Lung (tissue), 17 donors: ENCODE measurements at places on chromosomes 1 and 21. TPM values are rescaled to one million over a fixed set of nuclear protein-coding genes. Genes with fewer than 3 reads are reported as not detected.

GRCh38 chr1:110675060-110675791 is 486 bp upstream of the KCNA3 start:
- DNase-seq: no peak
- peaks cover 35% of the 10 kb centered on the region for H3K27me3 ChIP-seq
- H3K4me1 ChIP-seq: peaks cover 5% of the 10 kb centered on the region
- peak overlapping the region; percentile 24 for H3K27ac ChIP-seq

DNA sequence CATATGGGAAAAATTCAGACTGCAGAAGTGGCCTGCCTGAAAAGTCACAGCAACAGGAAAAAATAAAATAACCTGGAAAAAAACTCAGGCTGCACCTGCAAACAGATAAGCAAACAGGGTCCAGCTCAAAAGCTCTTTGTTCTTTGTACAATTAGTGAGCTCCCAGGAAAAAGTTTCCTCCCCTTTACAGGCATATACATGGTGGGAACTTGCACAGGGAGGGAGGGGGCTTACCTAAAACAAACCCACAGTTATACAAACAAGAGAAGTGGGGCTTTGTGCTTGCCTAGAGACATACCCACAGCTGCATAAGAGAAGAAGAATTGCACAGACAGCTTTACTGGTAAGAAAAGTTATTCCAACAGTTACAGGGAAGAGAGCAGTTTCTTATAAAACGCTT is 31.7 kb upstream of the COG2 start:
- no peak overlapping the region for H3K4me3 ChIP-seq
- no peak for DNase-seq
- H3K4me1 ChIP-seq: peaks cover 6% of the 10 kb centered on the region
- H3K27me3 ChIP-seq: no peaks in the 10 kb centered on the region
- H3K27ac ChIP-seq: no peak overlapping the region

DNA sequence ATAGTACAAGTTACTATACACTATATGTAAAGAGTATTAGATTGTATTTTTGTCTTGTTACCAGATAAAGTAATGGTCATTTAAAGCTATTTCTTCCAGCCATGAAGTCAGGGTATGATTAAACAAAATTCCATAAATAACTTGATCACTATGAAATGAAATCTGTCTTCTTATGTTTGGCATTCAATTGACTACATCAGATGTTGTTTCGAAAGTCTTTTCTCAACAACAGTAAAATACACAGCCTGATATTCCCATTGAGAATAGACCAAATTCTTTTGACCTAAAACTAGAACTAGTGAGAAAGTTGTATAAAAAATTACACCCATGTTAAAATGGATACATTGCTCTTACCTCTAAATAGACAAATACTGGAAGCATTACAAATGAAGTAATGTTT is 134.6 kb upstream of the ADAMTS5 start:
- no peaks in the 10 kb centered on the region for H3K27me3 ChIP-seq
- no peak overlapping the region for H3K4me3 ChIP-seq
- H3K27ac ChIP-seq: no peak overlapping the region
- H3K36me3 ChIP-seq: no peaks in the 10 kb centered on the region
- no peaks in the 10 kb centered on the region for H3K4me1 ChIP-seq

- no peak overlapping the region for H3K27ac ChIP-seq
- no peak for DNase-seq
- no peak overlapping the region for H3K4me3 ChIP-seq
- H3K27me3 ChIP-seq: no peaks in the 10 kb centered on the region
Measured at GRCh38 chr1:86997538-86997937, 83.1 kb downstream of the HS2ST1 start.

Gene TMPRSS15
- not detected for total RNA-seq
